Stimulated activated CD4-positive, alpha-beta T cell treated with anti-CD3 and anti-CD28 coated beads, Interleukin-1b, Interleukin-23, amount 100 ng/mL, for 48 hours (primary cell): ENCODE measurements at places on chromosomes 7 and 10.

GRCh38 chr10:98098247-98098646, 36.2 kb upstream of the R3HCC1L start:
- no peak for DNase-seq

DNA sequence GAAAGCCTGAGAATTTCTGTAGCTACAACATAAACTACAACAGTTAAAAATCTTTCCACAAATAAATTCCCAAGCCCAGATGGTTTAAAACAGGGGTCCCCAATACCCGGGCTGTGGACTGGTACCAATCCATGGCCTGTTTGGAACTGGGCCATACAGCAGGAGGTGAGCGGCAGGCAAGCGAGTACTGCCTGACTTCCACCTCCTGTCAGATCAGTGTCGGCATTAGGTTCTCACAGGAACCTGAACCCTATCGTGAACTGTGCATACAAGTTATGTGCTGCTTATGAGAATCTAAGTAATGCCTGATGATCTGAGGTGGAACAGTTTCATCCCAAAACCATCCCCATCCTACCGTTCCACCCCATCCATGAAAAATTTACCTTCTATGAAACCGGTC, 160.7 kb upstream of the FEZF1 start:
- no peak for DNase-seq

GRCh38 chr10:14093730-14094484, 236.8 kb downstream of the FRMD4A start:
- no peak for DNase-seq

DNA sequence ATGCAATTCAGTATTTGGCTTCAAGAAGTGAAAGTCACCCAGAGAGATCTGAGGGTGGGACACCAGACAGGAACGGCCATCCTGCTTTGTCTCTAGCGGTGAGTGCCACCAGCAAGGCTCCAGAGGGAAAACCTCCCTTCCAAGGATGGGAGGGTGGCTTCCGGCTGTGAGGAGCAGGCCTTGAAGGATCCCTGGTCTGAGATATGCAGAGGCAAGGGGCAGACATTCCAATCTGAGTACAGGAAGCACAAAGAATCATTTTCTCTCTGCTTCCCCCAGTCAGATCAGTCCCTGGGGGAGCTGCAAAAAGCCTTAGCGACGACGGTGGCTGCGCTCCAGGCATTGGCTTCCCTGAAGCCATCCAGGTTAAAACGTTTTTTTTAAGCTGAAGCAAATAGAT, 167.4 kb downstream of the TEX36 start:
- DNase-seq = no peak

GRCh38 chr7:76246804-76247389, 45.2 kb downstream of the SRRM3 start:
- no peak for DNase-seq

- DNase-seq = peak; percentile 45
Measured at GRCh38 chr10:112981553-112981952, 31.5 kb downstream of the TCF7L2 start.

DNA sequence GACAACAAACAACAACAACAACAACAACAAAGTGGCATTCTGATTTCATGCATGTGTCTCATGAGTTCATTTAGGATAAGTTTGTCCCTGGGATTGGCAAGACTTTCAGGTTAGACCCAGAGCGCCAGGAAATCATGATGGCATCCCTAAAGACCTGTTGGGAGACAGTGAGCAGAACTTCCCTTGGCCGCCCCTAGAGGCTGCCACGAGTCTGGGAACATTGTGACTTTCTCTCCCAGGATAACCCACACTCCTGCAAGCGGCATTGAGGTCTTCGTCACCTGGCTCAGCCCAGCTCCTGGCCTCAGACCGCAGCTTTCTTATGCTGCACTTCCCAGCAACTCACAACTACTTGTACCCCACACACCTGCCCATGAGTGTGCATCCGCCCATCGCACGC, 80.5 kb upstream of the RNF32 start:
- DNase-seq = no peak

DNA sequence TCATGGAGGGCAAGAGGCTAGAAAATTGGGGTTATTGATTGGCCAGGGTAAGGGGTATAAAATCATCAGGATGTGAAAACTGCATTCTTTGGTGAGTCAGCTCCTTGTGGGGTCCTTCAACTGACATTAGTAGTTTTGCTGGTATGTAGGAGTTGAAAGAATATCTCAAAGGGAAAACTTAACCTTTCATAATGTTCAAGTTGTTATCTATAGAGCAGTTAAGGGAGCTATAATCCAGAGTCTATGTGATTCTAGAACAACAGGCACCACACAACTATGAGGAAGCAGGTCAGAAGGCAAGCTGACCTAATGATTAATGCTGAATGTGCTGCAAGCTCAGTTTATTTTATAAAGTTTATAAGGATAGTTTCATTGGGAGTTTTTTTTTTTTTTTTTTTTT, 13.7 kb downstream of the PRPS1L1 start:
- no peak for DNase-seq

DNA sequence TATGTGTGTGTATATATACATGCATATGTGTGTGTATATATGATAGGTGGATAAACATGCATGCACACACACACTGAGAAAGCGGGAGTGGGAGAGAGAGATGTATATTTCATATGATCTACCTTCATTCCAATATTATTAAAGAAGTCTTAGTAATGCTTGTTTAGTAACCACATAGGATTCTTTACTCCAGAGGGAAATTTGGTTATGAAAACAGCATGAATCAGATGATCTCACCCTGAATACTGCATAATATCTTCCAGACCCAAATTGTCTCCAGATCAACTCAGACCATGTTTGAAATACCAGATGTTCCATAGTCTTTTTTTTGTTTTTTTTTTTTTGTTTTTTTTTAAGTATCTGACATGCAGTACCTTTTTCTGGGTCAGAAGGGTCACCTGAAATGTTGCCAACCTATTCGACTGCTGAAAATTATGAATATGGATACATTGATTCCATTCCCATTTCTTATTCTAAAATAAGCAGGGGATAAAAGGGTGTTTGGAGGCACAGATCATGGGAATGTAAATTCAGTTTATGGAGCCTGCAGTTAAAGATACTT, 17.4 kb downstream of the TES start:
- no peak for DNase-seq

GRCh38 chr10:88097536-88097935, 234.1 kb downstream of the PTEN start:
- no peak for DNase-seq

DNA sequence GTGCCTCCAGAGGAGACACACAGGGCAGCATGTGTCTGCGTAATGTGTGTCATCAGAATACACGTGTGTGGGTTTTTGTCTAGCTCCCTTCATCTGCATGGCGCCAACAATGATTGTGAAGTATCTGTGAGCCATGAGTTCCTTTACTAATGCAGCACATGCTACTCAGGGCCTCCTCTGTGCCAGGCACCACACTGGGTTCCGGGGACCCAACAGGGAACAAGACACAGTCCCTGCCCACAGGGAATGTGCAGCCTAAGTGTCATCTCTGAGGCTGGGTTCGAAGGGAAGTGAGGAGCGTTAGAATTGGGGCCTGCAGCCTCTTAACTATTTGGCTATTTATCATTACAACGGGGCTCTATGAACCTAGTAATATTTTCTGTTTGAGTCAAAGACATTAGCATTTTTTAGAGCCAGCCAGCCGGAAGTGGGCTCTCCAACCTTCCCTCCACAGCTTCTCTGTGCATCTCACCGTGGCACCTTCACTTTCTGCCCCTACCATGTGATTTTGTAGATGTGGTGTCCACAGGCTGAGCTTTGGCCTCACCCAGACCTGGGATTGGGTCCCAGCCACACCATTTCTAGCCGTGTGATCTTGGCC, 43.9 kb upstream of the SRGN start:
- DNase-seq = peak; percentile 30
